ENCODE measurements at places on chromosomes 6 and 20.

- ATAC-seq, result no peak
Measured at GRCh38 chr6:76453270-76453669, 380.8 kb upstream of the IMPG1 start.

DNA sequence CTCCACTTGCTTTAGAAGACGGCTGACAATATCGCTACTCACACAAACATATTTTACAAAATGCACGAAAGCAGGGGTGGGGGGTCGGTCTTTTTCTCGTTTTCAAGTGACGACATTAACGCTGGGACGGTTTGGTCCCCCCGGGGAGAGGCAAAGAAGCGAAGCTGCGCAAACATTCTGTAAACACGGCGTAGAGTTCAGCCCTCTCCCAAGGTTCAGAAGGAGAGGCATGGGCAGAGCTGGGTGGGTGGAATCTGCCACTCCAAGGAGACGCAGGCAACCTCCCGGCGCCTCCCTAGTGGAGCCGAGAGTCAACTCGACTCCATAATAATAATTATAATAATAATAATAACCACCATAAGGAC, 2.4 kb downstream of the NKX2-2 start:
- no peak for ATAC-seq

DNA sequence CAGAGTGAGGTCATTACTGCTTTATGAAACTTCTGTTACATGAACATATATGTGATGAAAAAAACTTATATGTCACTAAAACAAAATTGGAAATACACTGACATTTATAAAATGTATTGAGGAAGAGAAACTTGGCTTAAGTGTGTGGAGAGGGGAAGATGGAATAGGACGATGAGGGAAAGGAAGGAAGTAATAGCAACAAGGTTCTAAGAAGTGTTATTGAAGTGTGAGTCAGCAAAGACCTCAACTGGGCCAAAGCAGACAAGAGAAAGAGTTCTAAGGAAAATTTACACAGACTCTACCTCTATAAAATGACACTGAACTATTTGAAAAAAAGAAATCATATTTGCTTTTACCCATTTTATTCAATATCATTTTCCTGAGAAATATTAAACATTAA, 38.3 kb downstream of the SNX3 start:
- ATAC-seq, result no peak

GRCh38 chr20:50138479-50139393, 14.8 kb downstream of the PEDS1 start:
- peak; percentile 36 for ATAC-seq

DNA sequence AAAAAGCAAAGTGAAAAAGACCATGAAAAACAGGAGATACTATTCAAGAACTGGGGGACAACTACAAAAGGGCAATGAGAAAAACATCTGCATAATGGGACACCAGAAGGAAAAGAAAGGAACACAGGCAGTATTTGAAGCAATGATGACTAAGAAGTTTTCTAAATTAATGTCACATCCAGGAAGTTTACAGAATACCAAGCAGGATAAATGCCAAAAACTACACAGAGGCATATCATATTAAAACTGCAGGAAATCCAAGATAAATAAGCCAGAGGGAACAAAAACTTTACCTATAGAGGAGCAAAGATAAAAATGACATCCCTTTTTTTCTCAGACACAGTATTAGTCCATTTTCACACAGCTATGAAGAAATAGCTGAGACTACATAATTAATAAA, 193.0 kb downstream of the ERMARD start:
- no peak for ATAC-seq

DNA sequence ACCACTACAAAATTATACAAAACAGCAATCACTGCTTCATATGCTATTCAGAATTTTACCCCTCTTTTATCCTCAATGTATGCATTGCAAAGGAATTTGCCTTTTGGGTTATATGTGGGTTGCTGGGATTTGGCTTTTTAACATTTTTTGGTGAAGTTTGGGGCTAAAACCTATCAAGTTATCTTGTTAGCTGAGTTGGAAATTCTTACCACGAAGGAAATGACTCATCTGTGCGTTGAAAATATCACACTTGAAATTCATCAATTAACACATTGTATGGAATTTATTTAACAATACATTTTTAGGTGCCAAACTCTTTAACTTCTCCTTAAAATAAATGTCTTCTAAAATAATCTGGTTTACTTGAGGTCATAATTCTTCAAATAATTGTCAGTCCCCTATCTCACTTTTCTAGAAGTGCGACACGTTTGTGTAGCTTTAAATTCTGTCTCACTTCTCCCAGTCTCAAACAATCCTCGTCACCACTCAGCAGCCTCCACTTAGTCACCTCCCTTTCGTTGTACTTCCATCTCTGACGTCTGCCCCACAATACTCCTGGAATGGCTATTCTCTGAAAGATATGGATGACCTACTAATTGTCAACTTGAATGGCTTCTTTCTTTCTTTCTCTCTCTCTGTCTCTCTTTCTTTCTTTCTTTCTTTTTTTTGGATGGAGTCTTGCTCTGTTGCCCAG, 88.5 kb downstream of the PHACTR1 start:
- no peak for ATAC-seq

DNA sequence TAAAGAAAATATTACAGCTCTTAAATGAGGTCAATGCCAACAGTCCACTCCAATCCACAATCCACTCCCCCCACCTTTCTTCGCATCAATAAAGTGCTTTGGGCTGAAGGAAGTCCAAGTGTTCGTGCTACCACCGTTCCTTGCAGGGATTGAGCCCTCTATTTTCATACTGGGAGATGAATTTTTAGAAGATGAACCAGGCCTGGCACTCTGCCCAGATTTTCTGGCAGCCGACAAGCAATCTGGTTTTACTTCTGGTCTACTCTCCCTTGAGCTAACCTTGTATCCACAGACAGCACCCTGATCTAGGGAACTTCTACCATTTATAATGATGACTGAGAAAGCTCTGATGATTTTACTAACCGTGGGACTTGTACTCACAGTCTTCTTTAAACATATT, 72.3 kb downstream of the BTBD9 start:
- ATAC-seq, result no peak

- ATAC-seq, result no peak
Measured at GRCh38 chr6:52310932-52311331, 26.4 kb upstream of the MCM3 start.

- no peak for ATAC-seq
Measured at GRCh38 chr6:157460182-157460999, 79.4 kb downstream of the ZDHHC14 start.

- no peak for ATAC-seq
Measured at GRCh38 chr20:41180599-41181333, 43.4 kb downstream of the PLCG1 start.

GRCh38 chr6:6734479-6735465, 146.3 kb downstream of the LY86 start:
- no peak for ATAC-seq

DNA sequence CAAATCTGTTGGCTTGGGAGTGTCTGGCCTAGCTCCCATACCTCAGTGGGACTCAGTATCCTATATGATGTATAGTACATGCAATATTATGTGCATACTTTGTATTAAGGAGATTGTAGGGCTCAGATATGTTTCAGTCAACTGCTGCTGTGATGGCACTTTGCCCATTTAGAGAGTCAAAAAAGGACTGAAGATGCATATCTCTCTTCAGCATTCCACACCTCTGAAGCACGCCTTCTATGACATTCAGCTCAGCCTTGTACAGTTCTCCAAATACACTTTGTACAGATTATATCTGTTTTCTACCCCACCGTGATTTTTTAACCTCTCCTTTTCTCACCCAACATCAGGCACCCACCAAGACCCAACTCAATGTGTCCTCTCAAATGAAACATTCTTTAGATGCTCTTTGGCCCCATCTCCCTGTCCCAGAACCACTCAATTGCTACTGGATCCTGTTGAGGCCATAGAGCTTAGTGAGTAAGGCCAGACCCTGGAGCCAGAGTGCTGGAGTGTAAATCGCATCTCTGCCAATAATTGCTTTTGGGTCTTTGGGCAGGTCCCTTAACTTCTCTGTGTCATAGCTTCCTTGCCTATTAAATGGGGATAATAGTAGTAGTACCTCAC, 15.6 kb downstream of the ENPP1 start:
- ATAC-seq, result no peak

DNA sequence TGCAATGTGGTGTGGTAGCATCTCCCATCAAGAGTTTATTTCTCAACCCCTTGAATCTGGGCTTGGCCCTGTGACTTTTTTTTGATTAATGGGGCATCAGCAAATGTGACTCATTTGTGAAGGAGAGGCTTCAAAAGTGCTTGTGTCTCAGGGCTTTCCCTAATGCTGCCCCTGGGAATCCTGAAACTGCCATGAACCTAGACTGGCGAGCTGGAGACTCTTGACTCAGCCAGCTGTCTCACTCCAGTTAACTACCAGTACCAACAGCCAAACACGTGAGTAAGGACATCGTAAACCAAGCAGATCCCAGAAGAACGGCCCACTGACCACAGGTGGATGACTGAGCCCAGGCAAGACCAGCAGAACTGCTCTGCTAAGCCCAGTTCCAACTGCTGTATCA, 72.8 kb upstream of the ADTRP start:
- peak; percentile 27 for ATAC-seq

- ATAC-seq, result no peak
Measured at GRCh38 chr6:157879034-157879872, 56.2 kb downstream of the SNX9 start.

DNA sequence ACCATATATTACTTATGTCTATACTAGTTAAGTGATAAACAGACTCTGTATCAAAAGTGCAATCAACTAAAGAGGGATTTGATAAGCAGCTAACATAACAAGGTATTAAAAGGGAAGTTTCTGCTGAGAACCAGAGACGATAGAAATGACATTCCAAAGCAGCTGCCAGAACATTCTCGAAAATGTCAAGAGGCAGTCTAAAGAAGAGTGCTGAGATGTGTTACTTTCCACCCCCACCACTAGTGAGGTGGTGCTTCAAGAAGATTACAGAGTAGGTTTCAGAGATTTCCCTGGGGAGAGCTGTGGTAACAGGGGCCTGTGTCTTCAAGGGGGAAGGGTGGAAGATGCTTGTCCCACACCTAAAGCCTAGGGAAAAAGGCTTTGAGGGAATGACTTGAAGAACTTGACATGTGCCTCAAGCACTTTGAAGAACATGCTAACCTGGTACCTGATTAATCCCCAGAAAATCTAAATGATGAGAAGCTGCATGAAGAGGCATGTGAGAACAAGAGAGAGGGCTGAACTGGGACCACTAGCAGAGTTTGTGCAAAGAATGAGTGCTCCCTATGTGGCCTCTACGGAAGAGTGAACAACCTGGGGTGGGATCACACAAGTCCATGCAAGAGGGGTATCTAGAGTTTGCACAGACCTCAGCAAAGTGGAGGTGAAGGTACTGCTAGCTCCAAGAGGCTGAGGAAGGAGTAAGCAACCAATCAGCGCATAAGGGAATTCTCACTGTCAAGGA, 5.0 kb downstream of the FAM184A start:
- ATAC-seq, result no peak

- peak; percentile 5 for ATAC-seq
Measured at GRCh38 chr6:110512991-110513390, 36.6 kb upstream of the SLC22A16 start.

DNA sequence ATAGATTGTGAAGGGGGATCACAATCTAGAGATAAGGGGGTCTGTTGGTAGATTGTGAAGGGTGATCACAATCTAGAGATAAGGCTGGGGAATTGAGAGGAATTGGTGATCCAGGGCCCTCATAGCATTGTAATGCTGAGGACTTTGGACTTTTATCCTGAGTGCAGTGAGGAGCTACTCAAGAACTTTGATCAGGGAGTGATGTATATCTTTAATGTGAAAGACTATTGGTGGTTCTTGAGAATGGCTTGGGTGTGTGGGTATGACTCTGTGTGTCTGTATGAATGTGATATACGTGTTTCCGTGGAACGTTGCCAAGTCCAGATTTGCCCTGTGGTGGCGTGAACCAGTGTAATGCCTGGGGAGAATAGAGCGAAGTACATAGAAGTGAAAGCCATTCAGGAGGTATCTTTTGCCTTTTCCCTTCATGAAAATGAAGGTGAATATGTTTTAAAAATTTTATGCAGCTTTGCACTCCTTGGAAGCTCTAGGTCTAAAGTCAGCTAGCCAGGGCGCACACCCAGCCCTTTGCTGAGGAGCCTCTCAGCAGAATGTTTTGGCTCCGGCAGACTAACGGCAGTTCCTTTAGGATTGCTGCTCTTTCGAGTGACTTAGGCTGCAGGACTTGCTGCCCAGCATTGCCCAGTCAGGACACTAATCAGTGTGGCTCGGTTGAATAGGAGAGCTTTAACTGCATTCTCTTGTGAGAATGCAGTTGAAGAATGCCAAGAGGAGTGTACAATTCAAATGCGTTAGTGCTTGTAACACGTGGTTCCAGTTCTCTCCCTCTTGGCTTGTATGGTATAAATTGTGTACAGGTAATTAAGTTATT, 3.5 kb downstream of the ZFAND3 start:
- ATAC-seq, result no peak

DNA sequence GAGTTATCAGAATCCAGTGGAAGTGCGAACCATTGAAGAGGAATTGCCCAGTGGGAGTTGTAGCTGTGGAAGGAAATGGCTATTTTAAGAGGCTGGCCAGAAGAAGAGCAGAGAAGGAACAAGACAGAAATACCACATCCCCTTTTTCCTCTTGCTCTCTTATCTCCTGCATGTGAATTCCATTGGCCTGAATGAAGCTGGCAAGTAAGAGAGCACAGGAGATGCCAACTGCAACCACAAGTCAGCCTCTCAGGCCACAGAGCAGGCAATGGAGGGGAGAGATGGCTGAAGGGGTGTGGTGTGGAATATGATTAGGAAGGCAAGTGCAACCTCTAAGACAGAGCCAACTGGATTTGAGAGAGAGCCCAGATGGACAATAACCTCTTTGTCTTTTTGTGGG, 362.7 kb upstream of the IMPG1 start:
- no peak for ATAC-seq

- ATAC-seq, result no peak
Measured at GRCh38 chr6:2827142-2827541, 14.5 kb downstream of the SERPINB1 start.

GRCh38 chr6:169957351-169957963, 206.0 kb downstream of the ERMARD start:
- ATAC-seq, result no peak

- no peak for ATAC-seq
Measured at GRCh38 chr6:154923199-154923869, 71.8 kb upstream of the TIAM2 start.

- no peak for ATAC-seq
Measured at GRCh38 chr6:14540276-14540675, 422.7 kb downstream of the CD83 start.

GRCh38 chr20:10924644-10925201, 250.9 kb upstream of the JAG1 start:
- ATAC-seq, result peak; percentile 30
